Stimulated activated memory B cell treated with anti-CD40 and anti-IgM and Interleukin-4, amounts not matched to agents 10 μg/mL and 1 μg/mL and 100 μg/mL, for 72 hours (primary cell): ENCODE measurements at places on chromosomes 1 and 21.
A peak's percentile ranks its signal among the peaks of the same experiment; 100 is the strongest.

DNA sequence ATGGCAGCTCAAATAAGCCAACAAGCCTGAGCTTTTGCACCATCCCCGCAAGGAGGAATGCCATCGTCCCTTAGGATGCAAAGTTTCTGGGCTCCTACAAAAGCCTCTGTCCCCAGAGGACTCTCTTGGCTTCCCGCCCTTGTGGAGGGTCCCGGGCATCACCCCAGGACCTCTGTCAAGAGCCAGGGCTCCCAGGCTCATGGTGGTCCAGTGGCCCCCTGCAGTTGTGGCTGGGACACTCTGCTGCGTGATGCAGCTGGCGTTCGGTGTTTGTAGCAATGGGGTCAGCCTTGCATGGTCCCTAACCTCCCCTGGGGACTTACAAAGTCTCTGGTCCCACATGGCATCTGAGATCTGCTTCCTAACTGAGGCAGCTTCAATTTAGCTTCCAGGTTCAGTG lies 104.7 kb downstream of the RIPK4 start:
- no peak for ATAC-seq

GRCh38 chr1:62928885-62929284 lies 145.0 kb downstream of the ATG4C start:
- ATAC-seq = no peak

DNA sequence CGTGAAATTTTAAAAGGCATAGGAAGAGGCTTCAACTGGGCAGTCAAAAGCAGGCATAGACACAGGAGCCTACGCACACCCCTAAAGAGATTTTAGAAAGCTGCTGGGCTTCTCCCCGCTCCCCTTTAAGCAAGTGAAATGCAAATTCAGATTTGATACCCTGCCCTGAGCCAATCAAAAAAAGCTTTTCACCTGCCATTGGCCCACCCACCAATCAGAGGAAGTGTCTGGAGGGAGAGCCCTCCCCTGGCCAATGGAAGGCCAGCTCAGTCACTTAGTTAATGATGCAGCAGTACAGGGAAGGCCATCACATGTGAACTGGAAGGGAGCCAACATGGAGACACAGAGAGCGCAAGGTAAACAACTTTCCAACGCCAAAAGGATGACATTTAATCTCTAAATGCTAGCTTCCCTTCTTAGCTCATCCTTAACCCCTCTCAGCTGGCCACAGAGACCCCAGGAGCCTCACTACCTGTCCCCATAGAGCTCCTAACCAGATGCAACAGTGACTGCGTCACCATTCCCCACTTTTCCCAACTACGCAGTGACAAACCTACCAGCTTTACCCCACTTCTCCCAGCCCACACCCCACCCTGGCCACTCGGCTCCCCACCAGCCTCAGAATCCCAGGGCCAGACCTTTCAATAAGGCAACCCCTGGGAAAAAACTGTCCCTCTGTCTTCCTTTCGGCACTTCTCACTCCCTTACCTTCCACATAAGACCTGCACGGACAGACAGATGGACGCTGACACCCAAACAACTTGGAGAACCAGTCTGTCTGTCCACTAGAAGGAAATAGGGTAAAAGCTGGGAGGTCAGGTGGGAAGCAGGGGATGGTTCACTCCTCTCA lies 71.0 kb downstream of the CD46 start:
- peak; percentile 89 for ATAC-seq

GRCh38 chr1:203076031-203076511 lies 9.7 kb downstream of the MYOG start:
- peak; percentile 29 for ATAC-seq

GRCh38 chr1:90993245-90993644 lies 28.6 kb downstream of the ZNF644 start:
- no peak for ATAC-seq

DNA sequence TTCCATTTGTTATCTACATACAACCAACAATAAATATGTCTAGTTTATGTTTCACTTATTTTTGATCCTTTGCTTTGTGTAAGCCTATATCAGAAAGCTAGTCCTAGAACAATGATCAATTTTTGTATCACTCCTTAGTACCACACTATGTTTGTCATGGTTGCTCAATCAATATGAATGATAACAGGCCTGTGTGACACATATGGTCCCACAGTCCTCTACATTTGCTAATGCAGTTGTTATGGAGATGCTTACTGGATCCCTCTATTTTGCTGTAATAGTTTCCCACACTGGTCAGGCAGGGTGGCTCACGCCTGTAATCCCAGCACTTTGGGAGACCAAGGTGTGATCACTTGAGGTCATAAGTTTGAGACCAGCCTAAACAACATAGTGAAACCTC lies 59.1 kb downstream of the ERO1B start:
- no peak for ATAC-seq

- ATAC-seq = no peak
Observed at GRCh38 chr1:175560192-175560591, 183.2 kb downstream of the TNR start.

DNA sequence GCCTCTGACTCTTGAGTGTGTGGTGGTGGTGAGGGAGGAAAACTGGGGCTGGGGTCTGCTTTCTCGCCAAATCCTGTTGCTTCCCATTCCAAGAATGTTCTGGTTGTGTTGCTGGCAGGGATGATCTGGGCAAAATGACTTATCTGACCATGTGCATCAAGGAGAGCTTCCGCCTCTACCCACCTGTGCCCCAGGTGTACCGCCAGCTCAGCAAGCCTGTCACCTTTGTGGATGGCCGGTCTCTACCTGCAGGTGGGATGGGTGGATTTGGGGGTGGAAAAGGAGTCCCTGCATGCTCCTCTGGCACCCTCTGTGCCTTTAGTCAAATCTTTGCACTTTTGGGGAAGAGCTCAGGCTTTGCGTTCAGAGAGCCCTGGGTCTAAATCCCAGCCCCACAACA lies 18.1 kb downstream of the CYP4B1 start:
- ATAC-seq = no peak

DNA sequence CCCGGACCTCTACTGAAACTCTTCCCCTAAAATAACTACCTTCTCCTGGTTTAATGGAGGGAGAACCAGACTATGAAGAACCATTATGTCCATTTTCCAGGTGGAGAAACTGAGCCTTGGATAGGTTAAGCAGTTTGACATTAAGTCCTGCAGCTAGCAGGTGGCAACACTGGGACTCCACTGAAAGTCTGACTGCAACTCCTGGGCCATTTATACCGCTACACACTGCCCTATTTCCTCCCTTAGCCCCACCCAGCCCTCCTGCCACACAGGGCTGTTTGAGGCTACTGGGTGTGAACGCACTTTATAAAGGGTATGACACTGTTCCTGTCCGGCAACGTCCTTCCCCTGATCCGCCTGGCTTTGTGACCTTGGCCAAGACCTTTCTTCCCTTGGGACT lies 511 bp upstream of the INPP5B start:
- ATAC-seq = no peak

DNA sequence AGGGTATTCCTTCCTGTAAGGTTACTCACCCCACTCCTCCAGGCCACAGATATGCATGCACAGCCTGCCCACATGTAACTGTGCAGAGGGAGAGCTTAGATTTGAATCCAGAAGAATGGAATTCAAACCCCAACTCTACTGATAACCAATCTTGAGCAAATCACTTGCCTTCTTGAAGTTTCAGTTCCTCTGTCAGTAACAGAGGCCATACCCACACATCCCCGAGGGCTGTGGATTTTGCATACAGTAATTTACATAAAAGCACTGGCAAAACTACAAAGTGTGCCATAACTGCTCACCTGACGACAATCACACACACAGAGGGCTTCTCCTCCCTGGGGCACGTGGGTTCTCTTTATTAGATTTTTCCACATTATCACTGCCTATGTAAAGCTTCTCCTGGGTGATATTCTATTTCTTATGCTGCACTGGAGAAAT lies 18.6 kb downstream of the CD247 start:
- peak; percentile 98 for ATAC-seq

DNA sequence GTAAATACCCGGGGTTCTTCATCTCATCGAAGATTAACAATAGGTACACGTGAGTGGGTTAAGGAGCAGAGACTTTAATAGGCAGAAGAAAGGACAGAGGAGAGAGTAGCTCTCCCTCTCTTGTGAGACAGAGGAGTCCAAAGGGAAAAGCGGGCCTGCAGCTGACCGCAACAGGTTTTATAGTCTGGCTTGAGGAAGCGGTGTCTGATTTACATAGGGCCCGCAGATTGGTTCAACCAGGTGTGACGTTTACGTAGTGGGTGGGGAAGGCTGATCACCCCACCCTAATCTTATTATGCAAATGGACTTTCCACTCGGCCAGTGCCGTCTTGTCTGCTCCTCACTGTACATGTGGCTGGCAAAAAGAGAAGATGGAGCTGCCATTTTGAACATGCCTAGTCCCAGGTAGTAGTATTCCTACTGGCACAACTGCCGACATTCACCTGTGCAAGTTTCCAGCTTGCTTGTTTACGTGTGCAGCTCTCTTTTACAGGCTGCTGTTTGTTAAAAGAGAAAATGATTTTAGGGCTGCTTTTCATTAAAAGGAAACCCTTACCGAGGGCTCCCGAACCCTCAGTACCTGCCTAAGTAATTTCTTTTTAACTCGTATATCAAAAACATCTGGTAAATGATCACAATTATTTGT lies 10.6 kb downstream of the CDC14A start:
- ATAC-seq = no peak

DNA sequence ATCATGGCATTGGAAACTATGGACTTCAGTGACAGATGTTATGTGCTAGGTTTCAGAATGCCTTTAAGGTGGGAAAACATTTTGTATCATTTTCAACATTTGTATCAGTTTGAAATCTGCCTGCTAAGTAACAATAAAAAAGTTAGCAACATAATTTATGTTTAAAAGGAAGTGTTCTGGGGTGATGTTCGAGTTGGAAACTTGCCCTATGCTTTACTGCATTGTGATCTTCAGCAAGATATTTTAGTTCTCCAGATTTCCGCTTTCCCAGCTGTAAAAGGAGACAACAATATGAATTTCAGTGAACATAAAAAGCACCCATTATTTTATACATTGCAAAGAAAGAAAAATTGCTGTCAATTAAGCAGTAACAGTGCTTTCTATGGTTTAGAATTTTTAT lies 187.4 kb downstream of the DISC1 start:
- ATAC-seq = no peak

DNA sequence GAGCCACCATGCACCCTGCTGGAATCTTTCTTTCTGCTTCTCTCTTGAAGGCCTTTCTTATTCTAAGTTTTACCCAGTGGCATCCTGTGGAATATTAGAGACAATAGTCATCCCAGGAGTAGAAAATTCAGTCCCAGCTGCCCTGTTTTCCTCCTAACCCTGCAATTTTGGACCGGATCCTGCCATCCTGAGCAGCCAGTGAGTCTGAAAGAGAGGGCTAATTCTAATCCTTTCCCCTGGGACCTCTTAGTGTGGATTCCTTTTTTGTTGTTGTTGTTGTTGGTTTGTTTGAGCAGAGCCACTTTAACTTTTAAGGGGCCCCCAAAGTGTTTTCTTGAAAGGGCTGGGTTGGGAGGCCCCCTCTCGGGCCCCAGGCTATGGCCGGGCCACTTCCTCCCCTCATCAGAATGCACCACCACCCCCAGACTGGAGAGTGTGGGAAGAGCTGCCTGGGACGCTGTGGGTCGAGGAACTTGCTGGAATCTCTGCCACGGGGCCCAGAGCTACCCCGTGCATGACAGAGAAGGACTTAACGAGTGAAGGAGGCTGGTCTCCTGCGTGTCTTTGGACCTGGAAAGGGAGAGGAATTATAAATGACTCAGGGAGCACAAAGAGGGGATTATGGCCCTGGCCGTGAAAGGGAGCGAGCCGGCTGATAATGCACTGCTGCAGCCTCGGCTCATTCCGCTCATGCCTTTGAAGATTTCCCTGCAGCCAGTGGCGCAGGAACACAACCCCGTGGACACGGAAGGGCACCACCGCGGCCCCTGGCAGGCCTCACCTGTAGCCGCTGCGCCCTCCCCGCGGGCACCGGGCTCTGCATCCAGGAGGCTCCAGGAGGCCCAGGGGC lies 81.0 kb upstream of the AKT3 start:
- no peak for ATAC-seq

DNA sequence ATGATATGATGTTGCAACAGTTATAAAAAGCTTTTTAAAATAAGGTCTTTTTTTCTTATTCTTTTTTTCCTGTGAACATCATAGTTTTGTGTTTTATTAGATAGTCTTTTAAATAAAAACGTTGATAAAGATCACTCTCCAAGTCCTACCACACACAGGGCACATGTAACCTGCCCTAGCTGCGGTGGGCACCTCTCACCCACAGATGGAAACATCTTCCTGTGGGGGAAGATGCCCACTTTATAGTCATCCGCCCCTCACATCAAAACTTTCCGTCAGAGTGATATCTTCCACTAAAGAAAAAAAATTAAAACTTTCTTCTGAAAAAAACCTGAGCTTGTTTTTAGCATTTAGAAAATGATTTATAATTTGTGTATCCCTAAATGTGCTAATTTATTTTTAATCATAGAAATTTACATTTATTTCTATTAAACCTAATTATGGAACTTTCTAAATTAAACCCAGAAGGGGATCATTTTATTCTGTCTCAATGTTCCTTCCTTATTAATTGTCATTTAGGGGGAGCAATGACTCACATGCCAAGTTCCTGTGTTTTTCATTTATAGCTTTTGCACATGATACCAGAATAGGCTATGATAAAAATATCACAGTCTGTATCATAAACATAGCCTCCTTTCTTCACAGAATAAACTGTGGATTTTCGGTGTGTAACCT lies 24.7 kb downstream of the TNFRSF9 start:
- ATAC-seq = no peak

GRCh38 chr1:75503221-75503974 lies 107.5 kb downstream of the SLC44A5 start:
- ATAC-seq = no peak

GRCh38 chr1:247177755-247178154 lies 5.9 kb upstream of the ZNF124 start:
- ATAC-seq = no peak

DNA sequence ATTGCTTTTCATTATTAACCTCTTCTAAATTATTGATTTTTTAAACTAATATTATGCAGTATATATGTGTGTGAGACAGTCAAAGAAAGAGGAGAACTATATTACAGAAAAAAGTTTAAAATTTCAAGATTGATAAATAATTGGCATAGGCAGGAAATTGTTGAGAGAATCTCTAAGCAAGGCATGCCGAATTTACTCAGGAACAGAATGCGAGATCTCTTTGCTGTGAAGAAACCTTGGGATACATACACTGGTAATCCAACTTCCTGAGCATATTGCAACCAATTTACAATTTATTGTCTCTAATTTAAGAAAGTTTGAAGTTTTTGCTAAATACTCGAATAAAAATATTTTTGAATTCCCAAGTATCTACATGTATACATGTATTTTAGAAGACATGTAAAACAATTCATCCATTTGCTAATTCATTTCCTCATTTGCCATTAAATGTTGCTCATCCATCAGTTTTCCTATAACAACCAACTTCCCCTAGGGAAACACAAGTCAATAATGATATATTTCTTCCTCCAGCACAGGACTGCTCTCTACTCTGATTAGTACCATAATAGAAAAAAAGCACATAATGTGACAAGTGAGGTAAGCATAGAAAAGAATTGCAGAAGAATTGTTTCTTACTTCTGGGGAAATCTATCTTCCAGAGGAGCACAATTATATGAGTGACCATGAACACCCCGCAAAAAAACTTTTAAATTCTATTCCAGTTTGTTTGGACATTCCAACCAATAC lies 588 bp downstream of the LRRC39 start:
- ATAC-seq = no peak

GRCh38 chr1:33273961-33274371 lies 17.7 kb downstream of the ZNF362 start:
- no peak for ATAC-seq
